ENCODE measurements at places on chromosomes 5 and 9.

DNA sequence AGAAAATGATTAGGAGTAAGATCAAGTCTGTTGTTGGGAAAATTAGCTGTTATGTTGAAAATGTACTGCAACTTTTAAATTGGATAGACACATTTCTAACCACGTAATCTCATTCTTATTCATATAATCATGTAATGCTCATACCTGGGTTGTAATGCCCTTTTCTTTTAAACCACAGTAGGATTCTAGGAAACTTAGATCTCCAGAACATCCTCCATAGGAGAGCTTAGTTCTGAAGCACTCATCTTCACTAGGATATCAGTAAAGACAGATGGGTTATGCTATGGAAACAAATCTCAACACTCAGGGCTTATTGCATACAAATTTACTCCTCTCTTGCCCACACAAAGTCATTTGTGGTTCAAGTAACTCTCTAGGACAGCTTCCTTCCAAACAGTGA, 34.8 kb upstream of the ANXA1 start:
- no peak for DNase-seq

DNA sequence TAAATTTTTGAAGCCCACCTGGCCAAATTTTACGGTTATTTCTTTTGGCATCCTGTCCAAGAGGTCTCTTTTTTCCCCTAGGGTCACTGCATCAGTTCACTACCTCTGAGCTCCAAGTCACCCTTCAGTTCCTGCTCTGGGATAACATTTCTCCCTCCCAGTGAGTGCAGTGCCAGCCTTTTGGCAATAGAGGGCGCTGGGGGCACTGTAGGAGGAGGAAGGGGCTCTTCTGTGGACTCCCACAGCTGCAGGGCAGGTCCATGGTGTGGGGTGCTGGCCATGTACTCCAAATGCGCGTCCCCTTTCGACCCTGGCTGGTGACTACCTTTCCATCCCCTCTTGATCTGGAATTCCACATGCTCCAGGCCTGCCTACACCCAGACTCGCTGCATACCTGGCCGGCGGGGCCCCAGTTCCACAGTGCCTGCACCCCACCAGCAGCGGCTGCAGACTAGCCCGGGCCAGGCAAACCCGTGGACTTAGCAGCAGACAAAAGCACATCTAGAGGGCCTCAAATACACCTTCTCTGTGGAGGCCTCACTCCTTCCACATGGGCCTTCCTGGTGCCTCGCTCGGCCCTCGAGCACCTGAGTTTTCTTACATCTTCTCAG, 20.3 kb upstream of the NINJ1 start:
- no peak for DNase-seq

DNA sequence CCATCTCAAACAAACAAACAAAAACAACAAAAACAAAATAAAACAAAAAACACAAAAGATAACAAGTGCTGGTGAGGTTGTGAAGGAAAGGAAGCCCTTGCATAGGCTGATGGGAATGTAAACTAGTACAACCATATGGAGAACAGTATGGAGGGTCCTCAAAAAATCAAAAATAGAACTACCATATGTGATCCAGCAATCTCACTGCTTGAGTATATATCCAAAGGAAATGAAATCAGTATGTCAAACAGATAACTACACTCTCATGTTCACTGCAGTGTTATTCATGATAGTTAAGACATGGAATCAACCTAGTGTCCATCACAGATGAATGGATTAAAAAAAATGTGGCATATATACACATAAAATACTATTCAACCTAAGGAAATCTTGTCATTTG, 395.7 kb upstream of the SLC24A2 start:
- DNase-seq = no peak

DNA sequence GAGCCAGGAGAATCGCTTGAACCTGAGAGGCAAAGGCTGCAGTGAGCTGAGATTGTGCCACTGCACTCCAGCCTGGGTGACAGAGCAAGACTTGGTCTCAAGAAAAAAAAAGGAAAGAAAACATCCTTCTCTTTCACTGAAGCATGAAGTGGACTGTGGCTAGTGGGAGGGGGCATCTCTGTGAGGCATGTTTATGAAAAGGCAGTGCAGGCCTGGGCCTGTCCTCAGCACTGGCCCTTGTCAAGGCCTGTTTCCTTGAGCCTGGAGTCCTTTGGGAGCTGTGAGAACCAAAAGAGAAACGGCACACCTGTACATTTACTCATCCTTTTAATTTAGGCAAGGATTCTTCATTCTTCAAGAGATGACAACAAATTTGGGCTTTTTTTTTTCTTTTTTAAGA, 18.3 kb upstream of the FUBP3 start:
- DNase-seq = no peak

DNA sequence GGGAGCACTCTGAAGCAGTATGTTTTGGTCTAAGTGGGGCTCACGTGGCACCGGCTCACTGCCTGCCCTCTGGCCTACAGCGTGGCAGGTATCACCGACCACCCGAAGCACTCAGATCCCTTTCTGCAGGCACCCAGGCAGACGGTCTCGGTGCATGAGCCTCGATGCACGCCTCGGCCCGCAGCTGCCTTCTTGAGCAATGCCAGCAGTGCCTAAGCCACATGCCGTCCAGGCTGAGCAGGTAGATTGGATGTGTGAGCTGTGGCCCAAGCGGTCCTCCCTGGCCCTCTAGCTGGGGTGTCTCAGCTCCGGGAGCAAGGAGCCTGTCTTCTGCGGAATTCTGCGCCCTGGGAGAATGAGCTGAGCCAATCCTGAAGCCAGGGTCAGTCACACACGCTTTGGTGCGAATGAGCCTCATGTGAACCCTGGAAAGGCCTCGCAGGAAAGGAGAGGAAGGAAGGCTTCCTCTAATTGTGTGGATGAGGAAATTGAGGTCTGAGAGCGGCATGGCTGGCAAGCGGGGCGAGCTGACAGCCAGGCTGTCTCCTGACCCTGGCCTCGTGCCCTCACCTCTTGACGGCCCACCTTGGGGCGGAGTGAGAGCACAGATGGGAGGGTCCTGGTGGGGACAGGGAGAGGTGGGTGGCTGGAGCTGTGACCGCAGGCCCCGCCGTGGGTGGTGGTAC, 14.4 kb downstream of the RXRA start:
- DNase-seq = peak; percentile 68

GRCh38 chr9:7892975-7893374, 93.4 kb upstream of the DMAC1 start:
- DNase-seq = no peak

- peak; percentile 7 for DNase-seq
These were observed 436.0 kb downstream of the ZNF608 start for GRCh38 chr5:124310453-124310852.

DNA sequence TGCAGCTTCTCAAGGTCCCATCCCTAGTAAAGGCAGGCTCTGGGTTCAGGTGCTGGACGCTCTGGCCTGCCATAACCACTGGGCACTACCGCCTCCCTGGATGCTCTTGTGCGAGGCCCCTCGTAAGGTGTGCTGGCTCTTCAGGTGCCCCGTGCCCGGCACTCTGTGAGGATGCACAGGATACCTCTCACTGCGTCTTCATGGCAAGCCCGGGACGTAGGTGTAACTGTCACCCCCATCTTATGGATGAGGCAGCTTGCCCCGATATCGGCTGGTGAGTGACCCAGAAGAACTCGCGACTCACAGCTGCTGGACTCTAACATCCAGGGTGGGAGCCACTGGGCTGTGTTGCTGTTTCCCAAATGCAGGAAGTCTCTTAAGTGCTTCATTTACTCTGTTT, 79.0 kb downstream of the GTF3C4 start:
- no peak for DNase-seq

DNA sequence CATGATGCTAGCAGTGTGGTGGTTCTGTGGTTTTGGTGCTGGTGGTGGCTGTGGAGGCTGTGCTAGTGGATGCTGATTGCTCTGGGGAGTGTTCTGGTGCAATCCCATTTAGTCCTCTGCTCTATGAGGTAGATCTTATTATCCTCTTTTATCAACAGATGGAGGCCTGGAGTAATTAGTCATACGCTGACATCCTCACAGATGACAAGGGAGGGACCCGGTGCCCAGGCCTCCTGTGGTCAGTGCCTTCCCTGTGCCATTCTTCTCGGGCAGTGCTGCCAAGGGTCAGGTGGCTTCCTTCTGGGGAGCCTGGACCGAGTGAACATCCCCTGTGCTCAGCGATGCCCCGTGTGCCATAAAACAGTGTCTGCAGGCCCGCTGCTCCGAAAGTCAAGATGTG, 74.5 kb downstream of the COL5A1 start:
- DNase-seq = no peak

GRCh38 chr9:89454498-89455355, 43.2 kb downstream of the SEMA4D start:
- no peak for DNase-seq

DNA sequence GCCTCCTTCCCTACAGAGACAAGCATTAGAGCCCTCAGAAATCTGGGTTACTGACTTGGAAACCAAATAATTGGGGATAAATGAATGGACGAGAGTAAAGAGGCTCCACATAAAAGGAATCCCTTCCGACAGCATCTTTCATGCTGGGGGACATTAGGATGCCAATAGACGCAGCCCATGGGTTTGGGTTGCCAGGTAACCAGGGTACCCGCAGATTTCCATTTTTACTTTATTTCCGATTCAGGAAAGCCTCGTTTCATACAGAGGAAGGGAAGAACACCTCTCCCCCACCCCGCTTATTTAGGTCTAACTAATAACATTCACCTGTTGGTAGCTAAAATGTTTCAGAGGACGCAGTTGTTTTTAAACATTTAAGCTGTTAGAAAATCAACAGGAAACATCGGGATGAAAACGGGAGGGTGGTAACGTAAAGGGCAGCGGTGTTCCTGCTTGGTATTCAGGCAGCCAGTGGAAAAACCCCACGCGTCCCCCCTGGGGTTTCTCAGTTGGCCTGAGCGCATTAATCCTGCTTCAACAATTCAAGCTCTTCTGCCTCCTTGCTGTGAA, 179.5 kb downstream of the YTHDC2 start:
- peak; percentile 16 for DNase-seq

- no peak for DNase-seq
These were observed 33.6 kb upstream of the LARP1 start for GRCh38 chr5:154721481-154722058.

GRCh38 chr5:115179394-115180164, 9.9 kb upstream of the TRIM36 start:
- DNase-seq = no peak

GRCh38 chr5:18236386-18236785, 602.1 kb downstream of the TAF11L14 start:
- no peak for DNase-seq

- no peak for DNase-seq
These were observed 19.3 kb downstream of the FYB1 start for GRCh38 chr5:39200081-39200480.

DNA sequence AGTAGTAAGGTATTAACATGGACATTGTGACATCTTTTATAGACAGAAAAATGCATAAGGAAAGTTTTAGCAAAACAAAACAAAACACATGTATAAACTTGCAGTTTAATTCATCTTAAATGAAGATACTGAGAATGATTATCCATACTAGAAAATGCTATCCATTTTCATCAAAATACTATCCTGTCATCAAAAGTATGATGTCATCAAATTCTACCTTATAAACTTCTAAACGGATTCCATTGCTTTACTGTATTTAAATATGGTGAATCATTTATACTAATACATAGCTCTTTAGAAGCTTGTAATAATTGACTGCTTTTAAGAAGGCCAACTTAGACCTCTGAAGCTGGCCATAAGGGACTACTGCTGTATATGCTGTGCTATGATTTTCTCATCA, 221.0 kb downstream of the EDIL3 start:
- DNase-seq = no peak

DNA sequence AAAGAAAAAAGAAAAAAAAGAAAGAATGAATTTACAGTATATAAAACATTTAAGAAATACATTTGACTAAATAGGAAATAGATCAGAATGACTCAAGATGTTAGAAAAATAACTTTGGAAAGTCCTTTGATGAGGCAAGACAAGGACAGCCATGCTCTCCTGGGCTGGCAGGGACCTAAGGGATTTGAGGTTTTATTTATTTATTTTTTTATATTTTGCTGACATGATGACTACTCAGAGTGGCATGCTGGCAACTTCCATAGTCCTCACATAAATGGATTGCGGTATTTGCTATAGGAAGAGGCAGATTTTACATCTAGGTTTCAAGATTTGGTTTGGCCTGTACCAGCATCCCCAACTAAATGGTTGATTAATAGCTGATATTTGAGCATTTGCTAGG, 17.7 kb downstream of the SLC28A3 start:
- no peak for DNase-seq

GRCh38 chr5:98227489-98227888, 546.0 kb upstream of the RGMB start:
- DNase-seq = no peak

DNA sequence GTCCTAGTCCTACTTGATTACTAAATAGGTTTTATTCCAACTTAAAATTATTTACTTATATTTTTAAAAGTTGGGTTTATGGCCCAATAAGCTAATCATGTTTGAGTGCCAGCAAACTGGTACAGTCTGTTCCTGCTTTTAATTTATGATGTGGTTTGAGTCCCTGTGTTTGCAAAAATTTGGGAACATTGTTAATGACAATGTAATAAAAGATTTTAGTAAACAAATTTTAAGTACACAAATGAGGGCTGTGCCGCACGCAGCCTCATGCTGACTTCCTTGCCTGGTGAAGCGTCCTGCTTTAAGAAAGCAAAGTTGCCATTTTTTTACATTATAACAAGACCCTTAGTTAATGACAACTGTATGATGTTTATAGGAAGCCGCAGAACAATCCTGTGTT, 96.8 kb upstream of the MAP1B start:
- DNase-seq = no peak

DNA sequence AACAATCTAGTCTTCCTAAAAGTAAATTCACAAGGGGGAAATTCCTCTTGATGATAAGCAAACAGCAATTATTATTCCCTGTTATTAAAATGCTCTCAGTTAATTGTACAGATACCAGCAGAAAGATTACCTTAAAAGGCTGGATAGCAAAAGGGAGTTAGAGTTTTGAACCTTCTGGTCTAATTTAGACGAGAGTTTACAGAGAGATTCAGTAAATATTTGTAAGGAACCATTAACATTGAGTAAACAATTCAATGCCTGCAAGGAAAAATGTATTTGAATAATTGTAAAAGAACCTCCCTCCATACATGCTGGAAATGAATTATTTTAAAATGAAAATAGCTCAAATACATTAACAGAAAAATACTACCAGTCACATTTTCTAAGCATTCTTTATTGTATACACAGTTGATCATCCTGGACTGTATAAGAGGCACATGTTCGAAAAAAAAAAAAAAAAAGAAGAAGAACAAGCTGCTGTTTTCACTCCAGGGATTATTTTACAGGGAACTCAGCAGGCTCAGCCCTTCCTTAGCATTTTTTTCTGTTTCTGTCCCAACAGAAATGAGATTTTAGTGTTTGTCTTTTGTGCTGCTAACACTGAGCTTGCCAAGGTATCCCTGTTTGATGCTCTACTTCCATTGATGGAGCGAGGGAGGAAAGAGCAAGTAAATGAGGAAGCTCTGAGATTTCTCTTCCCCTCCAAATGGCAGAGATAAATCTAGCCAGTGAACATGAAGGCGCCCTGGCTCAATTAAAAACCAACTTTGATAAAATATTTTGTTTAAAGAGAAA, 141.1 kb downstream of the ENC1 start:
- no peak for DNase-seq
